ENCODE measurements at places on chromosomes 2 and 18. TPM values are rescaled to one million over a fixed set of nuclear protein-coding genes. Genes with fewer than 3 reads are reported as not detected.

PPIL3 gene
- 97.9 TPM for total RNA-seq

RAB17 gene
- total RNA-seq: 0.14 TPM

ZNF892 gene
- total RNA-seq: 2.9 TPM

OXER1 gene
- total RNA-seq: 0.40 TPM

SPC25 gene
- 35.6 TPM for total RNA-seq

GRCh38 chr2:217989221-217989948 is 13.4 kb downstream of the TNS1 start:
- DNase-seq: peak; percentile 48

DNA sequence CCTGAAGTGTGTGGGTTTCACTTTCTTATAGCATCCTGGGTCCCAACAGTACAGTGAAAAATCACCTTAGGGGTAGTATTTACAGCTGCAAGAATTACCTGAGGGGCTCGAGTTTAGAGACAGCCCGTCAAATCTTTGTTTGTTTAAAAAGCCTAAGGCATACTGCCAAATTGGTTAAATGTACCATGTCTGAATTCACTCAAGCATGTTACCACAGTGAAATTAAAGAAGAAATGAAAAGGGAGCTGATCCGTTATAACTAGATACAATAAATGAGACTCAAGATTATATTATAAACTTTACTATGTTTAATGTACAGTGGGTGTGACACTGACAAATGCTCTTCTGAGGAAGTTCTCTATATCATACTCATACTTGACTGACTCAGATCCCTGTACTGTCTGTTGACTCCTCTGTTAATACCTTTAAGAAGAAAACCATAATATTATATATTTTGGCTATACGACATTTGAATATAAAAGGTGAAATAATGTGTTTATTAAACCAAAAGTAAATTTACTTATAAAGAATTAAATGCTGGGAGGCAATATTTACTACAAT is 107.3 kb downstream of the TMEFF2 start:
- no peak for DNase-seq

GRCh38 chr18:50401888-50402287 is 27.0 kb downstream of the SKA1 start:
- DNase-seq: peak; percentile 55

GRCh38 chr2:208010506-208010905 is 14.8 kb downstream of the PLEKHM3 start:
- DNase-seq: no peak

DNA sequence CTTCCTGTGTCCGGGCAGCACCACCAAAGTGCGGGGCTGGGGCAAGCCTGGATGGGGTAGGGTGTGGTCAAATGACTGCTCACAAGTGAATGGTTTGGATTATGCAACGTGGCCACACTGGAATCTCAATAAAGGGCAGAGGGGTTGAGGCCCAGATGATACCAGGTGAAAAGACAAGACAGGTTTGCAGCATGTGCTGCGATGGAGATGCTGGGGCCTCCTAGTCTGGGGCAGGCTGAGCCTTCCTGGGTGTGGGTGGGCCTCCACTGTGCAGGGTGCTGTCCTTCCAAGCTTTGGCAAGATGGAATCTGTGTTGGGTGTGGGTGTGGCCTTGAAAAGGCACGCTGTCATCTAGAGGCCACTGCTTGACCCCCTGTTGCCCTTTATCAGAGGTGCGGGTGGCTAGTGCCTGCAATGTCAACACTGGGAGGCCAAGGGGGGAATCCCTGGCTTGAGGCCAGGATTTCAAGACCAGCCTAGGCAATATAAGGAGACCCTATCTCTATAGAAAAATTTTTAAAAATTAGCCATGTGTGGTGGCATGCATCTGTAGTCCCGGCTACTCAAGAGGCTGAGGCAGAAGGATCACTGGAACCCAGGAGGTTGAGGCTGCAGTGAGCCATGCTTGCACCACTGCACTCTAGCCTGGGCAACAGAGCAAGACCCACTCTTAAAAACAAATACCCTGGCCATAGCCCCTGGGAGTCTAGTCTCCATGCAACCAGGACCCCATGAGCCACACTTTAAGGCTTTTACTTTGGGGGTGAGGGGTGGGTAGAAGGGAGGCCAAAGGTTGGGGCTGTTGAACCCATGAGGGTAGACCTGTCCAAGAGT is 13.8 kb downstream of the RRM2 start:
- no peak for DNase-seq

DNA sequence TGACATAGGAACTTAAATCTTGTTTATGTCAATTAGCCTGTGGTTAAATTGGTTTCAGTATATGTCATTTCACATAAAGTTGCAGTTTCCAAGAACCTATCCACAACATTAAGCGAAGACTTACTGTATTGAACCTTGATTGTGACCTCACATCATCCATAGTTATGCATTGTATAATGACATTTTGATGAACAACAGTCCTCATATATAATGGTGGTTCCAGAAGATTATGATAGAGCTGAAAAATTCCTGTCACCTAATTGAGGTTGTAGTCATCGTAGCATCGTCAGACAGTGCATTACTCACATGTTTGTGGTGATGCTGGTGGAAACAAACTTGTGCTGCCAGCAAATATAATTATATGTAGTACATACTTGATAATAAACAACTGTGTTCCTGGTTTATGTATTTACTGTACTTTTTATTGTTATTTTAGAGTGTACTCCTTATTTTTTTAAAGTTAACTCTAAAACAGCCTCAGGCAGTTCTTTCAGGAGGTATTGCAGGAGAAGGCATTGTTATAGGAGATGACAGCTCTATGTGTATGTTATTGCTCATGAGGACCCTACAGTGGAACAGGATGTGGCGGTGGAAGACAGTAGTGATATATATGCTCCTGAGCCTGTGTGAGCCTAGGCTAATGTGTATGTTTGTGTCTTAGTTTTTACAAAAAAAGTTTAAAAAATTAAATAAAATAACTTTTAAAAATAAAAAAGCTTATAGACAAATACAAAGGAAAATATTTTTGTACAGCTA is 56.6 kb downstream of the UBE2E3 start:
- DNase-seq: peak; percentile 57

- DNase-seq: no peak
Measured at GRCh38 chr18:23721696-23722480, 32.6 kb downstream of the LAMA3 start.

GRCh38 chr2:13558368-13558767 is 841.6 kb downstream of the TRIB2 start:
- DNase-seq: no peak

DNA sequence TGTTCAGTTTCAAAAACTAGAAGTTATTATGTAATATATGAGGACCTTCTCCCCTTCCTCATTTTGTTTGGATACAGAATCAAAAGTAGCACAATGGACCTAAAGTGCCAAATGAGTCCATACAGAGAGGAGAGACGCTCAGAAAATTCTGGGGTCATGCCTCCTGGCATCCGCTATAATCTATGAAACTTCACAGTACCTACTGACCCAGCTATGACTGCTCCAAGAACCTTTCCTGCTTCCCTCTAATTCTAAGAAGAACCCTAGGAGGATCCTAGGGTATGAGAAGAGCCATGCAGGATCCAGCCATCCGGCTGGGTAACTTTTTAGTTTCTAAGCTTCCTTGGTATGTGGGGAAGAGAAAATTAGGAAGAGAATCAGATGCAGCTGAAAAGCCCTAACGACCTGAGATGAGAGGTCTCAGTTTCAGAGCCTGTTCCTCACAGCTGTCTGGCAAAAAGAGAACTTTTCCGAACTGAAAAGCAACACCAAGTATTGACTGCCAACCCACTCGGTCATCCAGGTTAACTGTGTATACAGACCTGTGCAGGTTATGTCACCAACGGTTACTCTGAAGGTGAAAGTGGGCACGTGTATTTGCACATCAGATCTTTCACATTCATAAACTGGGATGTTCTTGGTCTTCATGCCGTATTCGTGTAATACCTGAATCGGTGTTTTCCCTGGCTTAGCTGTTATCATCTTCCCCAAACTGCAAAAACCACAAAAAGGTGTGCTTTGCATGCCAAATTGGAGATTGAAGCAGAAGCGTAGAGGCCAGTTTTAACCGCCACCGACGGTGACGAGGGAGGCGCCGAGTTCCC is 1.1 kb downstream of the PRKRA start:
- no peak for DNase-seq

DNA sequence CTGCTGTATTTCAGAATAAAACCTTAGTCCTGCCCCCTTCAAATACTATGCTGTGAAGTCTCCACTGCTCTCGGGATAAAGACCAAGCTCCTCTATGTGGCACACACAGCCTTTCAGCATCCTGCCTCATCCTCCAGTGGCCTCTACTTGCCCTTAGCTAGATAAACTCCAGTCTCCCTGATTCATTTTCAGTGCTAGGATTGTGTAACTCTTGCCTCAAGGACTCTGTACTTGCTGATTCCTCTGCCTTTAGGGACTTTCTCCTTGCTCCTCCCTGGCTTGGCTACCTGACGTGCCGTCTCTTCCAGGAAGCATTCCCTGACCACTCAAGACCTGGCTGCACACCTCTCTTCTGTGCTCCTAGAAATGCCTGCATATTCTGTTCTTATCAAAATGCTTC is 416.7 kb downstream of the MTX2 start:
- no peak for DNase-seq

DNA sequence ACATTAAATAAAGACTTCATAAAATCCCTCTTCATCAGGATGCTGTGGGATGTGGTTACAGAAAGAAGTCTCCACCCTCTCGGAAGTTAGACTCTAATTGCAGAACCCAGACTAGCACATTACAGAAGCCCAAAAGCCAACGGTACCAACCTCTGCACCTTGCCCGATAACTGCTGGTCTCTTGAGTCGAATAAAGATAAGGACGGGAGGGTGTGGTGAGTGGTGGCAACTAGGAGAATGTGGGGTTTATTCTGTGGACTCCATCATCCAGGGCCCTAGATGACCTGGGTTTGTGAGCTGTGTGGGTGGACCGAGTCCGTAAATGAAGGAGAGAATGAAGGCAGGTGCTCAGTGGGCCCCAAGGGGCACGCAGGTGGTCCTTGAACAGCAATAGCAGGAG is 462.8 kb upstream of the ID2 start:
- DNase-seq: no peak

DNA sequence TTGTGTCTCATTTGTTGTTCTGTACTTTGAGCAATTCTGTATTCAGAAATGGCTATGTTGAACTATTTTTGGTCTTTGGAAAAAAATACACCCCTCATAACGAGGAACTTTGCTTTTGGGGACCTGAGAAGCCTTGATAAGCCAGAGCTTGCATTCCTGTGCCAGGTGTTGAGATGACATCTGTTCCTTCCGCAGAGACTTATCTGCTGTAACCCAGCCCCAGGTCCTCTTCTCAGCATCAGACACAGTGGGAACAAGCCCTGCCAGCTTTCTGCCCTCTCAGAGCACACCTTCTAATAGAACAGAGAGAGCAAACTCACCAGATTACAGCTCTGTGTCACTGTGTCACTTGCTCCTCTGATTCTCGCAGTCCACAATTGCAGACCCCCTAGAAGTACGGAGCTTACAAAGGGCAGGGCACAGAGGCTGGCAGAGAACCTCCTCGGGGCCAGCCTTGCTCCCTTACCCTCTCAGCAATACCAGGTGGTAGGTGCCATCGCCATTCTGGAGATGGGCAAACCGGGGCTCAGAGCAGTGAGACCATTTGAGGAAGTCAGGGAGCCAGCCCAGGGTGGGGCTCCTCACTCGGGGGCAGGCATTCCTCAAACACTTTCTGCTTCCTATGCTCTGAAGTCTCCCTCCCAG is 97.4 kb downstream of the DDX1 start:
- DNase-seq: no peak

- no peak for DNase-seq
Measured at GRCh38 chr18:74149878-74150277, 1.6 kb downstream of the TIMM21 start.

GRCh38 chr2:7868836-7869235 is 813.0 kb upstream of the ID2 start:
- DNase-seq: no peak

DNA sequence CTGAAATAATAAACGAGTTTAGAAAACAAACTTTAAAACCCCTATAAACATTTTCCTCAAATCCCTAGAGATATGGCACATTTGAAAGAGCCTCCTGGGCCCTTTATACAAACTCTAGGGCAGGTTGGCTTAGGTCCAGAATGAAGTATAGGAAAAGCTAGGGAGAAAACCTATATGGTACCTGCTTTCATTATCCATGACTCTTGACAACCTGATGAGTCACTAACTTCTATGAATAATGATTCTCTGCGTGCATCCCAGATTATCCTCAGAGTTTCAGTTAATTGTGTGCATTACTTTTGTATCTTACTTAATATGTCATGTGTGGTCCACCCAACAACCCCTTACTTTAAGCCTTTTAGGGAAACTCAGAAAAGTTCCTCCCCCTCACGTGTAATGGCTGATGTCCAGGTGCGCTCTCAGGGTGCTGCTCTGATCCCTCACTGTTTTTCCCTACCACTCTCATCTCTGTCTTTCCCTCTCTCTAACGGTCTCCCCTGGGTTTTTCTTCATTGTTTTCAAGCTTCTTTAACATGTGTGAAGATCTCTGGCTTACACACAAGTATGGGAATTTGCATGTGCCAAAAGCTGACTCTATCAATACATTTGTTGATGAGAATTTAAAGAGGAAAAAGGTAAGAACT is 78.5 kb downstream of the LRP1B start:
- DNase-seq: no peak

DNA sequence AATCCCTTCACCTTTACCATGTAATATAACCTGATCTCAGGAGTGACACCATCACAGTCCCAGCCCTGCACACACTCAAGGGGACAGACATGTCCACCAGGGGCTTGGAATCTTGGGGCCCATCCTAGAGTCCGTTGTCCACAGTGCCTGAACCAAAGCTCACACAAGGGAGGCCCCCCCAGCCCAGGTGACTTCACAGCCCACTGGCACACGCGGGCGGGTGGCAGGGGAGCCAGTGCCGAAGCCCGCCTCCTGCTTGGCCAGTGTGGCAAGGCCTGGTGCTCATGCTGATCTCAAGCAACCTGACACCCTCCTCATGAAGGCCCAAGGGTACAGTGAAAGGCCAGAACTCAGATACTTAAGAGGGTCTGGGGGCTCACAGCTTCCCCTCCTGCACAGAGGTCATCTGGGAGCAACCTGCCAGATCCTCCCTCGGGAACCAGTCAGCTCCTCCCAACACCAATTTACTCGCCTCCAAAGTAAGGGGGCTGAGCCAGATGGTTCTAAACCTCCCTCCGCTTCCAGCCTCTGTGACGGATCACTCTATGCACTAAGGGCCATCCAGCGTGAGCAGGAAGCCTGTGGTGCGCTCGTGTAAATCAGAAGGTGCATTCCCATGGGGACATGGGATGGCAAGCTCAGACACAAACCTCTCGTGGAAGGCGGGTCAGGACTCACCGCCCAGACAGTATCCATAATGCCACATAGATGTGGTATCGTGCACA is 3.2 kb upstream of the RAB17 start:
- DNase-seq: no peak

GRCh38 chr2:35960596-35960995 is 395.0 kb upstream of the CRIM1 start:
- DNase-seq: no peak

DNA sequence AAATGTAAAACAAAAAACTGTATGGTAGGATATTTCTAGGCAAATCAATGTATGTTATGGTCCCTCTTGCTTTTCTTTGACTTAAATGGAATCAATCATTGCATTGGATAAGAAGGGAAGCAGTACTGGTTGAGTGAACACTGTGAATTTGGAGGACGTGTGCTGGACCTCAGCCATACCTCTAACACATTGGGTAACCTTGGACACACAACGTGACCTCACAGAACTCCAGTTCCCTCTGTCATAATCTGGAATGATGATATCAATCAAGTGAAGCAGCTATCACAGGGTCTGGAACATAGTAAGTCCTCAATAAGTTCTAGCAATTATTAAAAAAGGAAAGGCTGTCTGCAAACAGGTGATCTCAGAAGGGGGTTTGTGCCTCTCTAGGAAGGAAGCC is 474.9 kb upstream of the TCF4 start:
- no peak for DNase-seq

All from activated CD8-positive, alpha-beta T cell treated with anti-CD3 and anti-CD28 coated beads for 36 hours (primary cell).